ENCODE measurements at places on chromosomes 1 and 21. TPM values are rescaled to one million over a fixed set of nuclear protein-coding genes. Genes with fewer than 3 reads are reported as not detected.
A peak's percentile ranks its signal among the peaks of the same experiment; 100 is the strongest.

Gene KCNJ15
- total RNA-seq, result 0.14 TPM

Gene SIM2
- 2.0 TPM for total RNA-seq

Gene C1orf87
- not detected for total RNA-seq

GRCh38 chr21:44892536-44893277 lies 19.2 kb upstream of the PTTG1IP start:
- DNase-seq, result peak; percentile 87

DNA sequence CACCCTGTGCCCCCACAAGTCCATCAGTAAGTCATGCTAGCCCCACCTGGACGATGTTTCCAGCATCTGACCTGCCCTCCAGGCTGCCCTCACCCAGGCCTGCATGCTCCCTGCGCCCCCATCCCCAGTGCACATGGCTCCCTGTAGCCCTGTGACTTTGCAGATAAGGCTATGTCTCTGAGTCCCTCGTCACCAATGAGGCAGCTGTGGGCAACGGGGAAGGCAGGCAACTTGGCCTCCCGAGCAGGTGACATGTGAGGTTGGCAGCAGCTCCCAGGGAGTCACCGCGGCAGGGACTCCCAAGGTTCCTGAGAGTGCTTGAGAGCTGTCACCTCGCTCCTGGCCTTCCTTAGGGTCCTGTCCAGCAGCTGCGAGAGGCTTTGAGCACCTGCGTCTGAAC lies 32.4 kb upstream of the AGPAT3 start:
- no peak for DNase-seq

GRCh38 chr1:21020151-21020550 lies 156.5 kb downstream of the EIF4G3 start:
- DNase-seq, result no peak

- DNase-seq, result no peak
These were observed 45.7 kb upstream of the ETV3 start for GRCh38 chr1:157183870-157184269.

DNA sequence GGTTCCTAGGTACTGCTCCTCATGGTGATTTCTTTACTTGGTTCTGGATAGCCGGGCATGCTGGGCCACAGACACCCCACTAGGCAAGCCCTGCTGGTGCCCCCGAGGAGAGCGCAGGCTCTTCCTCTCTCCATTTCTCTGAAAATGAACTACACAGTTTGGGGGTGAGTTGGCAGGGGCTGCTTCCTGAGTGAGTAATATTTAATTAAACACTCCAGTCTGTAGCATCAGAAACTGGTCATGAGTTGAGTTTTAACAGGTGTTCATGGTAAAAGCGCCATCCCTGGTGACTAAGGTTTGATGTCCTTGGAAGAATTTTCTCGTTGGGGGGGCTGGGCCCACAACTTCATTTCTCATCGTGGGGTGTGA lies 1.7 kb downstream of the SPSB1 start:
- DNase-seq, result peak; percentile 68

DNA sequence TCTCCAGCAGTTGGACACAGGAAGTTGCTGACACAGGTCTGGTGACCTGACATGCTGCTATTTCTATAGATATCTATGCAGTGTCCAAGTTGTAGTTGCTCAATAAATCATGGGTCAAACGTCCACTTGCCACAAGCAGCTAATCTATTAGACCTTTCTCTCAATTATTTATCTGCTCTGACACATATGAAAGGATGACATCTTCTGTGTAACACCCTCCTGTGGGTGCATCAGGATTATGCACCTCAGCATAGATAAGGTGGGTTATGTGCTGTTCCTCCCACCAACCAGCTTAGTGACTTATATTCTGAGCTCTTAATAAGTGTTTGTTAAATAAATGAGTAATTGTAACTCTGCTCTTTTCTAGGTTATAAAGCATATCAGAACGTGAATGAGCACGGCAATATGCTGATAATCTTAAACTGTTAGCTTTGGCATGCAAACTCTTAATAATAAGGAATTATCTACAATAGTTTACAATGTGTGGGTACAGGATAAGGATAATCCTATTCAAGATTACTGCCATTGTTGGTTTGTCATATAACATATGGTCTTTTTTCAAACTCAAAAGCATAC lies 90.7 kb upstream of the GCLM start:
- DNase-seq, result no peak

Measured in activated CD4-positive, alpha-beta T cell treated with anti-CD3 and anti-CD28 coated beads for 36 hours (primary cell).